NCI-H1694 (cell line): ENCODE measurements at places on chromosomes 16 and 17.

DNA sequence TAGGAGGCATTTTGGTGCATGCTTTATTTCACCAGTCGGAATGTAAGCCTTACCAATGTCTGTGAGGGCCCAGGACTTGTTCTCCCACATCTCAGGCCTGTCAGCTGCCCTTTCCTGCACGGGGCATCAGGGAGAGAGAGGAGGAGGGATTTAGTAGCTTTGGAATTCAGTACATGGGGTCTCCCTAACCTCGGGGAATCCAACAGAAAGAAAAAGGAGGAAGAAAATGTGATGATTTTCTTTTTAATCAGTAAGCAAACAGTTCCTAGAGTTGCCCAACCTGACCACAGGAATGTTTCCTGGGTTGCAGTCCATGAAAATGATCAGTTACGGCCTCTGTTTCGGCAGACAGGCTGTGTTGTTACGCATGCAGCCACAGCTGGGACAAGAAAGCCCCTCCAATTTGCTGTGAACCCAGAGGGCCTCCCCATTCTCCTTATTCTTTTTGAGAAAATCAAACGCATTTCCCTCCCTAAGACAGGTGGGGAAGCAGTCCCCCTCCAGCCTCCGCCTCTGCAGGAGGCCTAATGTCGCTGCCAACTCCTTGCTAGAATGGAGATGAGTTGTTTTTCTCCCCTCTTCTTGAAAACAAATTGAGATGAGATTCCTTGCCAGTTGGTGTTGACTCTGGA lies 53.1 kb upstream of the TANGO6 start:
- no peak for DNase-seq

GRCh38 chr16:67357561-67357960 lies 30.9 kb downstream of the LRRC36 start:
- DNase-seq, result no peak

- DNase-seq, result no peak
Observed at GRCh38 chr17:33689725-33690124, 396.6 kb upstream of the ASIC2 start.

GRCh38 chr17:12342609-12343435 lies 322.1 kb downstream of the MAP2K4 start:
- DNase-seq, result no peak

DNA sequence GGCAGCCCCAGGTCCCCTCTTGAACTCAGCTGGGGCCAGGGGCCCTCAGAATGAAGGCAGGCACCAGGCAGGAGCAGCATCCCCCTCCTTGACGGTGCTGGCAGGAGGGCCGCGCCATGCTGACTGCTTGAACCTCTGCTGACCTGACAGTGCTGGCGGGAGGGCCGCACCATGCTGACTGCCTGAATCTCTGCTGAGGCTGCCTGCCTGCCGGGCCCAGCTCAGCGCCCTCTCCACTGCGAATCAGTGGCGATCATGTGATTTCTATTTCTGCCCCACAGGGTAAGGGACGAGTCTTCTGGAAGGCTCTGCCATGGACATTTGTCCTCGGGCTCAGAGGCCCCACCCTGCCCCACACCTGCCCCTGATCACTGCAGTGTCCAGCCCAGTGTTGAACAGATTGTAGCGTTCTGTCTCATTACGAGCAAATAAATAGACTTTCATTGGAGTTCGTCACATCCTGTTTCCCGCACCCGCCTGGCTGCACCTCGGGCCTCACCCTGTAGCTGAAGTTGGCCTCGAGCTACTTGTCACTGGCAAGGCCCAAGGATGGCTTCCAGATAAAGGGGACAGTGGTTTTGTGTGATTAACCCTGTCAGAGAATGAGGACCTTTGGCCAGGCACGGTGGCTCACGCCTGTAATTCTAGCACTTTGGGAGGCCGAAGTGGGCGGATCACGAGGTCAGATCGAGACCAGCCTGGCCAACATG lies 8.6 kb downstream of the C16orf90 start:
- no peak for DNase-seq

- no peak for DNase-seq
Observed at GRCh38 chr16:8845699-8846298, 23.0 kb downstream of the CARHSP1 start.

DNA sequence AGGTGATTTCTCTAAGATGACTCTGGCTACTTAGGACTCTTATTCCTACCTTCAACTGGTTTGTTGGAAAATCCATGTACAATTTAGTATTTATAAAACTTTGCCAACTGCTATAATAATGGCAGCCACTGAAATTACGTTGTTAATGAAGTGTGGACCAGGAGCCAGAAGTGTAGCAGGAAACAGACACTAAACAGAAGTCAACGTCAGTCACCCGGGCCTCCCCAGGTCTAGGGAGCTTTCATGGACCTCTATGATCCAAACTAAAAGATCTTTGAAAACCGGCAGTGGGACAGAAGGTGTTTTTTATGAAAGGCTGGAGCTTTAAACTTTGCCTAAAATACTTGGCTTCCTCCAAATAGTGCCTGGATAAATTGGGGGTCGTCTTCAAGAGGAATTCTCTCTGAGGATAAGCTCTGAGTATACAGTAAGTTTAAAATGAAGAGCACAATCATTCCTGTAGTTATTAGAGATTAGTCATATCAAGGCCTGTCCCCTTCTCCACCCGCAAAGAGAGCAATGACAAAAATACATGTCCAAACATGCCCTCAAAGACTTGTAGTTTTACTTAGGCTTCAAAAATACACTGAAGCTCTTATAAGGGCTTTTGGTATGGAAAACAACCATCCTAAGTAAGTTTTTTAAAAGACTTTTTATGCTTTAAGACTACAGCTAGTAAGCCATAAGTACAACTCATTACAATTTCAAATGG lies 34.6 kb downstream of the DCUN1D3 start:
- no peak for DNase-seq

GRCh38 chr17:236641-237405 lies 55.4 kb upstream of the DOC2B start:
- DNase-seq, result no peak

DNA sequence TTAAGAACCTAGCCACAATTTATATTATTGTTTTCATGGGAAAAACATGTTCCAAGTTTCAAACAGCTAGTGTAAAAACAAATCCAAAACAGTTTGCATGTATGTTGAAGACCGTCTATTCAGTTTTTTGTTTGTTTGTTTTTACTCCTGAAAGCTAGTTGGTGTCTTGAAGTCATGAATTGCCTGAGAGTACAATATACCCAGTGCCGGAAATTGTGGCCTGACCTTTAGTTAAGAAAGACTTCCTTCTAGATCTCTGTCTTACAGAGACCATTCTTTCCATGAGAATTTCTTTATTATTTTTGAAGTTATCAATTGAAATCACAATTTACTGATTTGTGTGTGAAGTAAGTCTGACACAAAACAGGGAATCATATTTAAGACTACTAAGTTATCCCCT lies 474.8 kb downstream of the KCNJ2 start:
- no peak for DNase-seq

DNA sequence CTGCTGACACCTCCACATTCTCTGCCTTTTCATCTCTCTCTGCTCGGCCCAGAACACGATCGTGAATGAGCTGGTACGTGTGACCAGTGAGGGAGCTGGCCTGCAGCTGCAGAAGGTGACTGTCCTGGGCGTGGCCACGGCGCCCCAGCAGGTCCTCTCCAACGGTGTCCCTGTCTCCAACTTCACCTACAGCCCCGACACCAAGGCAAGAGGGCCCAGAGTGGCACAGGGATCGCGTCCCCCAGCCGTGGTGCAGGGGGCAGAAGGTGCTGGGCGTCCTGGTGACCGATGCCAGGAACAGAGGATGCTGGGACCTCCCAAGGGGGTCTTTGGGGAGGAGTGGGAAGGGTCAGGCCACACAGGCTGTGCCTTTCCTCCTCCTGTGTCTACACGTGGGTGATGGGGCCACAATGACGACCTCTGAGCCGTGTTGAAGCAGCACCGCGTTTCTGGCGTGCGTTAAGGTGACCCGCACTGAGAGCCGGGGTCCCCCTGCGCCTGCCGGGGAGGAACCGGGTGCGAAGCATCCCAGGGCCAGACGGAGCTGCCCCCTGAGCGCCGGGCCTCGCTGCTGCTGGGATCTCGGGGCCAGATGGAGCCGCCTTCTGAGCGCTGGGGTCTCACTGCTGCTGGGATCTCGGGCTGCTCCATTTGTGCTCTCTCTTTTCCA lies 17.4 kb downstream of the GAA start:
- peak; percentile 52 for DNase-seq
